Heart right ventricle (tissue), 16 donors: ENCODE measurements at places on chromosomes 16 and 17. TPM values are rescaled to one million over a fixed set of nuclear protein-coding genes. Genes with fewer than 3 reads are reported as not detected.

The DNAI2 gene
- total RNA-seq: not detected

GRCh38 chr17:28635506-28635905 is 9.5 kb downstream of the BLTP2 start:
- H3K36me3 ChIP-seq: peaks cover 100% of the 10 kb centered on the region
- no peaks in the 10 kb centered on the region for H3K27me3 ChIP-seq
- no peak for DNase-seq
- H3K4me1 ChIP-seq: no peaks in the 10 kb centered on the region

- no peak overlapping the region for H3K4me3 ChIP-seq
- DNase-seq: no peak
- H3K27ac ChIP-seq: no peak overlapping the region
- no peaks in the 10 kb centered on the region for H3K36me3 ChIP-seq
- no peaks in the 10 kb centered on the region for H3K4me1 ChIP-seq
- H3K27me3 ChIP-seq: peaks cover 95% of the 10 kb centered on the region
These were observed 8.7 kb downstream of the HOXB1 start for GRCh38 chr17:48522031-48522653.

DNA sequence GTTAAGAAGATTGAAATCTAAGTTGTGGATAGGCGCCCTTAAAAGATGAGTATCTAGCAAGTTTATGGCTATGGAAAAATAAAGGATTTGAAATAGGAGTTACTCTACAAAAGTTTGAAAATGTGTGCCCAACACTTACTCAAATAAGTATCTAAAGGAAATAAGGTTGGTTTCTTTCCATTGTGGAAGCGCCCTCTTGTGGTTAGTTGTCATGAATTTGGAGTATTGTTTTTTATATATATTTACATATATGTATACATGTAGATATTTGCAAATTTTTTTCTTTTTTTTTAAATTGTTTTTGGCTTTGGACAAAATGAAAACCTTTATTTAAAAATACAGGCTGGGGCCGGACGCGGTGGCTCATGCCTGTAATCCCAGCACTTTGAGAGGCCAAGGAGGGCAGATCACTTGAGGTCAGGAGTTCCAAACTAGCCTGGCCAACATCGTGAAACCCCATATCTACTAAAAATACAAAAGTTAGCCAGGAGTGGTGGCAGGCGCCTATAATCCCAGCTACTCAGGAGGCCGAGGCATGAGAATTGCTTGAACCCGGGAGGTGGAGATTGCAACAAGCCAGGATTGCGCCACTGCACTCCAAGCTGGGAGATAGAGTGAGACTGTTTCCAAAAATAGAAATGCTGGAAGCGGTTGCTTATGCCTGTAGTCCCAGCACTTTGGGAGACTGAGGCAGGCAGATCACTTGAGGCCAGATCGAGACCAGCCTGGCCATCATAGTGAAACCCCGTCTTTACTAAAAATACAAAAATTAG is 24.0 kb upstream of the VPS4A start:
- H3K27me3 ChIP-seq: no peaks in the 10 kb centered on the region
- peak overlapping the region; percentile 43 for H3K27ac ChIP-seq
- H3K4me1 ChIP-seq: peaks cover 9% of the 10 kb centered on the region
- no peak overlapping the region for H3K4me3 ChIP-seq
